ENCODE measurements at places on chromosomes 2 and 18. TPM values are rescaled to one million over a fixed set of nuclear protein-coding genes. Genes with fewer than 3 reads are reported as not detected.

The REG3G gene
- not detected for total RNA-seq

The C1GALT1C1L gene
- total RNA-seq, result 0.25 TPM

The CASP8 gene
- total RNA-seq, result 13.3 TPM

The FSHR gene
- not detected for total RNA-seq

The SLC4A3 gene
- 8.8 TPM for total RNA-seq

The DPP4 gene
- 101 TPM for total RNA-seq

The DCDC2C gene
- not detected for total RNA-seq

The COL3A1 gene
- total RNA-seq, result 10,756 TPM

The HDAC4 gene
- total RNA-seq, result 33.4 TPM

The TRIM54 gene
- total RNA-seq, result not detected

The TCF23 gene
- total RNA-seq, result 0.10 TPM

The WDR75 gene
- 34.7 TPM for total RNA-seq

The TMEM163 gene
- total RNA-seq, result not detected

The IL37 gene
- not detected for total RNA-seq

The CERKL gene
- total RNA-seq, result not detected

The ZNF521 gene
- total RNA-seq, result 45.1 TPM

The FBXO41 gene
- 1.7 TPM for total RNA-seq

The SP140 gene
- total RNA-seq, result not detected

The SLC40A1 gene
- 19.7 TPM for total RNA-seq

The DYSF gene
- total RNA-seq, result 7.6 TPM

The LIMS2 gene
- total RNA-seq, result 0.34 TPM

The REG1A gene
- not detected for total RNA-seq

The KCNG2 gene
- 0.49 TPM for total RNA-seq

The CCDC74B gene
- 7.4 TPM for total RNA-seq

The SH3RF3 gene
- 5.6 TPM for total RNA-seq

The ERICH2 gene
- not detected for total RNA-seq

The RFX8 gene
- not detected for total RNA-seq

The HOXD3 gene
- not detected for total RNA-seq

The AGAP1 gene
- total RNA-seq, result 11.0 TPM

The TRPM8 gene
- total RNA-seq, result not detected

The APCDD1 gene
- total RNA-seq, result 63.5 TPM

The DNAJC5G gene
- not detected for total RNA-seq

The KIAA1328 gene
- 6.1 TPM for total RNA-seq

The UPP2 gene
- total RNA-seq, result not detected

The C2orf72 gene
- 0.19 TPM for total RNA-seq

All from cardiac ventricle fibroblast (primary cell).